ENCODE measurements at places on chromosomes 2 and 18.

GRCh38 chr2:235087832-235088495 is 136.1 kb downstream of the SH3BP4 start:
- no peaks in the 10 kb centered on the region for H3K4me1 ChIP-seq
- H3K27ac ChIP-seq = no peak overlapping the region
- no peak for DNase-seq
- no peak overlapping the region for H3K4me3 ChIP-seq
- H3K27me3 ChIP-seq = no peaks in the 10 kb centered on the region
- H3K36me3 ChIP-seq = no peaks in the 10 kb centered on the region

DNA sequence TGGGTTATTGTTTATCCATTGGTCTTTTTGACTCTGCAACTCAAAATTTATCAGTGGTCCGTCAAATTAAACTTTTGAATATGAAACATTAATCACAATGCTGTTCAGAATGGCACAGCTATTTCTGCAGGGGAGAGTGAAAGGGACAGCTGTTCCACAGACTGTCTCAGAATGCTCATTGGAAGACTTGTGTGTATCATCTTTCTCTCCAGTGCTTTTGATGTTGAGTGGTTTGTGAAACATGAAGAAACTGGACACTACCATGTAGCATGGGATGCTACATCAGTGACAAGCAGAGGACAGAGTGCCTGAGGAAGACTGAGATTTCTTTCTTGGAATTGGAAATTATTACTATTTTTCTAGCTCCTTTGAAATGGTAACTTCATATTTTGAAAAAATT is 115.7 kb downstream of the PLCL1 start:
- DNase-seq = no peak
- no peaks in the 10 kb centered on the region for H3K36me3 ChIP-seq
- no peaks in the 10 kb centered on the region for H3K27me3 ChIP-seq
- no peak overlapping the region for H3K27ac ChIP-seq
- H3K4me1 ChIP-seq = no peaks in the 10 kb centered on the region
- H3K4me3 ChIP-seq = no peak overlapping the region

DNA sequence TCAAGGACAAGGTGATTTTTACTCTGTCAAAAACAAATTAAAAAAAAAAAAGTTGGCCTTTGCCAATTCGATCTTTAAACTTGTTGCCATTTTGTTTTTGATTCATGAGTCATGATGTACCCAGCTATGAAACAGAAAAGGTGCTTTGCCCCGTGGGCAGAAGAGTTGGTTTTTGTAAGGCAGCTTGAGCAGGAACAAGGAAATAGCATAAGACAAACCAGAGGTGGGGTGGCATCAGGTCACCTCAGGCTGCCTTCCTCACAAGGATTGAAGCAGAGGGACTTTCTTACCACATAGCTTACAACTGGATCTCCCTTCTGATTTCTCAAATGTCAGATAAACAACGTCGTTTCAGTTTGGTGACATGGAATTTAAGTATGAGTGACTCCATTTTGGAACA is 123.8 kb downstream of the ARL4C start:
- no peaks in the 10 kb centered on the region for H3K36me3 ChIP-seq
- H3K4me3 ChIP-seq = no peak overlapping the region
- H3K27me3 ChIP-seq = no peaks in the 10 kb centered on the region
- H3K4me1 ChIP-seq = no peaks in the 10 kb centered on the region
- DNase-seq = no peak

DNA sequence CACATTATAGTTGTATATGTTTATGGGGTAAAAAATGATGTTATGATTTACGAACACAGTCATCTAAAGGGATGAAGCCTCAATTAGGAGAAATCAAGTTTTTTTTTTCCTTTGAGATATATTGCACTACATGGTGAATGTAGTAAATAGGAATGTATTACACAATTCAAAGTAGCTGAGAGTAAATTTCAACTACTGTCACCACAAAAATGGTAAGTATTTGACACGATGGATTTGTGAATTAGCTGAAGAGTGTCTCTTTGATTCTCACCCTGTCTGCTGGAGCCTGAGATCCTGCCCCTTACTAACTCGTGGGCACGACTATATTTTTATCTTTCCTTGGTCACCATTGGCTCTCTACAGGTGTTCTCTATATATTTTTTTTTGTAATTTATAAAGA is 540.4 kb upstream of the DSEL start:
- no peaks in the 10 kb centered on the region for H3K27me3 ChIP-seq
- H3K27ac ChIP-seq = no peak overlapping the region
- H3K4me1 ChIP-seq = no peaks in the 10 kb centered on the region
- H3K4me3 ChIP-seq = no peak overlapping the region
- no peaks in the 10 kb centered on the region for H3K36me3 ChIP-seq

DNA sequence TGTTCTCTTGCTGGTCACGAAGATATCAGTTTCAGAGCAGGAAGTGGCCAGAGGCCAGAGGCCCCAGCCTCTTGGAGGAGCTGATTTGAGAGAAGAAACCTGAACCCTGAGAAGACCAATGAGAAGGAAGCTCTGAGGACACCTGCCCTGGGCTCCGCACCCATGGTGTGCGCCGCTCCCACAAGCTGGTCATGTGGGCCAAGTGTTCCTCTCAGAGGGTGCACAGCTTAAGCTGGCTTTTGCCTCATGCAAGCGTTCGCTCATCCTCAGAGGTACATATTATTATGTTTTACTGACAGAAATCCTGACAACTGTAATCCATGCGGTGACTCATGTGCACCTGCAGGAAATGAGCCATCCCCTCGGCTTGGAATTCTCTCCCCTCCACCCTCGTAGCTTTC is 316.1 kb upstream of the MYT1L start:
- no peaks in the 10 kb centered on the region for H3K4me1 ChIP-seq
- H3K27me3 ChIP-seq = no peaks in the 10 kb centered on the region
- DNase-seq = no peak
- H3K4me3 ChIP-seq = no peak overlapping the region
- H3K36me3 ChIP-seq = no peaks in the 10 kb centered on the region
- no peak overlapping the region for H3K27ac ChIP-seq

- no peak overlapping the region for H3K27ac ChIP-seq
- H3K4me1 ChIP-seq = peaks cover under 1% of the 10 kb centered on the region
- H3K36me3 ChIP-seq = no peaks in the 10 kb centered on the region
- DNase-seq = no peak
These were observed 6.2 kb downstream of the HES6 start for GRCh38 chr2:238233625-238234024.

DNA sequence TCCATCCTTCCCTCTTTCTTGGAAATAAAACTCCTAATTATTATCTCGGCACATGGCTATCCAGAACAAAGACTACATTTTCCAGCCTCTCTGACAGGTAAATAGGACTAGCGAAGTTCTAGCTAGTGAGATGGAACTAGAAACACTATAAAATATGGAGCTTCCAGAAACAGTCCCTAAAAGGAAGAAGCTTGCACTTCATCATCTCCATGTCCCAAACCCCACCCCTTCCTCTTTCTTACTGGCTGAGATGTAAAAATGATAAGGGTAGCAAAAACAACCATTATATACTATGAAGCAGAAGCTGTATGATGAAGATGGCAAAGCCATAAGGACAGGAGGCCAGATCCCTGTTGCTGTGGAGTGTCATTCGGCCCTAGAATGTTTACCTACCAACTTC is 11.7 kb upstream of the ACTR2 start:
- no peak overlapping the region for H3K27ac ChIP-seq
- H3K27me3 ChIP-seq = no peaks in the 10 kb centered on the region
- no peaks in the 10 kb centered on the region for H3K4me1 ChIP-seq
- no peak for DNase-seq
- H3K4me3 ChIP-seq = no peak overlapping the region

- H3K27me3 ChIP-seq = no peaks in the 10 kb centered on the region
- H3K36me3 ChIP-seq = no peaks in the 10 kb centered on the region
- no peak overlapping the region for H3K4me3 ChIP-seq
- H3K4me1 ChIP-seq = no peaks in the 10 kb centered on the region
- no peak for DNase-seq
These were observed 216.8 kb downstream of the CAMKMT start for GRCh38 chr2:44578471-44579093.

GRCh38 chr2:27428978-27429541 is 629 bp downstream of the NRBP1 start:
- peaks cover 7% of the 10 kb centered on the region for H3K36me3 ChIP-seq
- H3K27ac ChIP-seq = peak overlapping the region; percentile 100

GRCh38 chr2:230863031-230863430 is 1.7 kb upstream of the ITM2C start:
- H3K4me3 ChIP-seq = no peak overlapping the region
- no peak overlapping the region for H3K27ac ChIP-seq
- no peak for DNase-seq
- H3K4me1 ChIP-seq = peaks cover 15% of the 10 kb centered on the region
- no peaks in the 10 kb centered on the region for H3K36me3 ChIP-seq

DNA sequence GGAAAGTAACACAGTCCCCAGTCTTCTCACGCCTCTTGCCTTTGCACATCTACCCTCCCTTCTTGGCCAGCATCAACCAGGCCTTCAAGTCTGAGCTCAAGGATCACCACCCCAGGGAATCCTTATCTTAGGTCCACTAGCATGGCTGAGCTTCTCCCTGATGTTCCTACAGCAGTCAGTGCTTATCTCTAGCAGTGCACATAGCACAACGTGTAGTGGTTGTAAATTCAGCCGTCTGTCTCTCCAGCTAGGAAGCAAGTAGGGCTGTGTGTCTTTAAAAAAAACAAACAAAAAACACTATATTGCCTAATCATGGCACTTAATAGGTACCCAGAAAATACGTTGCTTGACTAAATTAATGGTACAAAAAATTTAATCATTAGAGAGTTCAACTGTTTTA is 29.2 kb downstream of the KCNG3 start:
- no peaks in the 10 kb centered on the region for H3K36me3 ChIP-seq
- no peak overlapping the region for H3K4me3 ChIP-seq
- H3K27me3 ChIP-seq = no peaks in the 10 kb centered on the region
- DNase-seq = no peak
- no peaks in the 10 kb centered on the region for H3K4me1 ChIP-seq
- H3K27ac ChIP-seq = no peak overlapping the region

- no peaks in the 10 kb centered on the region for H3K36me3 ChIP-seq
- no peak for DNase-seq
- no peaks in the 10 kb centered on the region for H3K4me1 ChIP-seq
- H3K27ac ChIP-seq = no peak overlapping the region
These were observed 437.4 kb downstream of the MEIS1 start for GRCh38 chr2:66872081-66872985.

GRCh38 chr2:180472133-180472532 is 465.0 kb upstream of the CWC22 start:
- H3K4me1 ChIP-seq = no peaks in the 10 kb centered on the region
- no peak for DNase-seq
- H3K27ac ChIP-seq = no peak overlapping the region
- H3K27me3 ChIP-seq = no peaks in the 10 kb centered on the region
- no peak overlapping the region for H3K4me3 ChIP-seq
- no peaks in the 10 kb centered on the region for H3K36me3 ChIP-seq

GRCh38 chr2:201093573-201093972 is 21.8 kb downstream of the NDUFB3 start:
- H3K36me3 ChIP-seq = no peaks in the 10 kb centered on the region
- DNase-seq = no peak
- no peaks in the 10 kb centered on the region for H3K4me1 ChIP-seq
- H3K27ac ChIP-seq = no peak overlapping the region

- no peaks in the 10 kb centered on the region for H3K36me3 ChIP-seq
- no peak for DNase-seq
- no peak overlapping the region for H3K27ac ChIP-seq
- no peak overlapping the region for H3K4me3 ChIP-seq
- no peaks in the 10 kb centered on the region for H3K27me3 ChIP-seq
- no peaks in the 10 kb centered on the region for H3K4me1 ChIP-seq
These were observed 144.6 kb upstream of the CAVIN2 start for GRCh38 chr2:191991442-191991841.

DNA sequence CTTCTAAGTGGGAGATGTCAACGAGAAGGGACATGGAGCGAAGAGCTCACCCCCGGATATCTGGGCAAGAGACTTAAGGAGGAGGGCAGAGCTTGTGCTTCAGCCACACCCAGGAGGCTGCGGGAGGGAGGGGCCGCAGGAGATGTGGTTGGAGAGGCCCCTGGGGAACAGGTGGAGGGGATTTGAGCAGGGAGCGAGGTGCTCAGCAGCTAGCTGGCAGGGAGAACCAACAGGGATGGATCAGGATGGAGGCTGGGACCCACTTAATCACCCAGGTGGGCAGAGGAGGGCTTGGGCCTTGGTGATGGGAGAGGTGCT is 78.3 kb downstream of the MBP start:
- peaks cover 9% of the 10 kb centered on the region for H3K4me1 ChIP-seq
- no peaks in the 10 kb centered on the region for H3K27me3 ChIP-seq

Data from colonic mucosa (tissue), 4 donors.